K562 (cell line): ENCODE measurements at places on chromosomes 1 and 21.

- DNase-seq, result no peak
Measured at GRCh38 chr1:156751451-156751756, at the start of gene HDGF. Gene HDGF (minus strand): TSS chr1:156751675. CDS start chr1:156751429, 246 bp downstream.

DNA sequence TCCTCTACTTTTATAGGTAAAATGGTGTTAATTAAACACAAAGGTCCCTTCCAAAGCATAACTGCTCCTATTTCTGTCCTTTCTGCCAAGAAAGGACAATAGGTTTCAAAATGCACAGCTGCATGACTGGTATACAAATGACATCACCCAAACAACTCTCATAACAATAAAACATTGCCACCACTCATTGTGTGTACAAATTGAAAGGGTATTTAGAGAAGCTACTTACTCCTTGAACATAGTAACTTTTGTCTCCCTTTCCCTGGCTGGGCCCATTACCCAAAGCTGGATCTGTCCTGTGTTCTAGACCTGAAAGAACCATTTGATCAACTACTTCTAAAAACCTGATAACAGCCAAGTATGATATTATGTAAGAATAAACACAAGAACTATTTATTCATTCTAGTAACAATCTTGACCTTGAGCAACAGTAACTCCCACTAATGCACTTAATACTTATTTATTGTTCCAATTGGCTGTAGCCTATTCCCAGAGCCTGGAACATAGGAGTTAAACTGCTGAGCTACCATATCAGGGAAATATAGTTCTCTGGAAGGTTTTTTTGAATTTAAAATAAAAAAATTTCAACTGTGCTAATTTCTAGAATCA is 38.2 kb downstream of the TTLL7 start:
- no peak for DNase-seq

- no peak for DNase-seq
Measured at GRCh38 chr1:29682171-29682918, 446.0 kb downstream of the PTPRU start.

GRCh38 chr1:154553056-154554030 is 5.1 kb downstream of the UBE2Q1 start:
- DNase-seq, result no peak

GRCh38 chr1:83083589-83084224 is 915.2 kb downstream of the TTLL7 start:
- DNase-seq, result no peak

- no peak for DNase-seq
Measured at GRCh38 chr1:34688006-34688741, 66.7 kb upstream of the GJB5 start.

GRCh38 chr21:36210779-36211659 is 54.4 kb downstream of the DOP1B start:
- DNase-seq, result no peak

DNA sequence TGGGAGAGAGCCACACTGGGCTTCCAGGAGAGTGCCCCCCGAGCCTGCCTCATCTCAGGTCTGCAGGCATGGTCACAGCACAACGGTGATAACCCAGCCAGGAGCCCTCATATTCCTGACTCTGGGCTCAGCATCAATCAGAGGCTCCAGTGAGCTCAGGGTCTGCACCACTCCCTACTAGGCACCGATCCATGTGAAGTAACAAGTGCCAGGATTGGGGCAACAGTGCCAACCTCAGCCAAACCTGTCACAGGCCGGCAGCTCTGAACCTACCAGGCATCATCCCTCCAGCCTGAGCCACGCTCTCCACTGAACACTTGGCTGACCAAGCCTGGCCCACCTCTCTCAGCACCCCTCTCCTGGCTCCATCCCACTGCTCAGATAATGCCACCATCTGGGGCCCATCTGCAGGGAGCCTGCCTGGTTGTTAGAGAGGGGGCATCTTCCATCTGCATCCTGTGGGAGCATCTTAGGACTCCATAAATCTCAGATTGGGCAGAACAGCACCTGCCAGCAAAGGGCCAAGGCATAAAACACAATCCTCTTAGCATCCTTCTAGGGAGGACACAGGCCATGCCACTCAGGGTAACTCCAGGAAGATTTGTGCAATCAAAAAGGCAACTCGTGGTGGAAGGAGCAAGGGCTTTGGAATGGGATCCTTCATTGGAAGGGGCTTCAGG is 213.7 kb upstream of the CSF3R start:
- no peak for DNase-seq

DNA sequence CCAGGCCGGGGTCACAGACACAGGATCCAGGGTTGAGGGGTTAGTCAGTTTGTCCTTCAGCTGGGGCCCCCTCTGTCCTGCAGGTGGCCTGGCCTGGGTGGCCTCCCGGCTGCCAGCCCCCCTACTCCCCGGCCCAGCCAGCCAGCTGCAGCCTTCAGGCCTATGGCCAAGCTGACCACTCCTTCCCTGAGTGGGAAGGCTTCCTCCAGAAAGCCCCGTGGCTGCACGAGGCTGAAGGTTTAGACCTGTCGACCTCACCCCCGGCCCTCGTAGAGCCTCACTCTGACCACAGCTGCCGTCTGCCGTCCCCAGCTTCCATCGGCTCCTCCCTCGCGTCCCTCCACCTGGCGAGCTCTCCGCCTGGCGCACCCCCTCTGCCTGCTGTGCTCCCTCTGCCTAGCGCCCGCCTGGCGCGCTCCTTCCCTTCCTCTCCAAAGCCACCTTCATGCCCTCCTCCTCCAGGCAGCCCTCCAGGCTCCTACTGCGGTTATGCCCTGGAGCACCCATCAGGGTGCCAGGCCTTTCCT is 9.6 kb downstream of the TTLL10 start:
- DNase-seq, result no peak

GRCh38 chr1:42735477-42736105 is 4.4 kb downstream of the CLDN19 start:
- no peak for DNase-seq

DNA sequence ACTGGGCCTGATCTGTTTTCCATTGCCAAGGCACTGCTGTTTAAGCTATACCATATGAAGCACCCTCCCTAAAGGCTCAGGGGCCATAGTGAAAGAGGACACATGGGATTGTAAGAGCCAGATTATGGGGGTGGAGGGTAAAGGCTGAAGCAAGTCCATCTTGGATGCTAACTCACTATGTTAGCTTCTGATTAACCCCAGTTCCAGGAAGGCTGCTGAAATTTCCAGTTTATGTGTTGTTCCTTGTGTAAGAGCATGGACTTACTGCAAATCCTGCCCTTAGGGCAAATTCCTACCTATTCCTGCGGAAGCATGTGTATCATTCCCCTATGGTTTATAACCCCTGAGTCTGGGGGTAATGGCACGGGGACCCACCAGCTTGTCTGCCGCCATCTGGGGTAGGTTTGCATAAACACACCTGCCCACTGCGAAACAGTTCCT is 91.8 kb upstream of the SERBP1 start:
- DNase-seq, result no peak

GRCh38 chr1:190147616-190148015 is 330.0 kb downstream of the BRINP3 start:
- no peak for DNase-seq

- DNase-seq, result no peak
Measured at GRCh38 chr1:238960071-238960470, 426.3 kb upstream of the CHRM3 start.

GRCh38 chr1:87615901-87616300 is 287.2 kb downstream of the LMO4 start:
- DNase-seq, result no peak

DNA sequence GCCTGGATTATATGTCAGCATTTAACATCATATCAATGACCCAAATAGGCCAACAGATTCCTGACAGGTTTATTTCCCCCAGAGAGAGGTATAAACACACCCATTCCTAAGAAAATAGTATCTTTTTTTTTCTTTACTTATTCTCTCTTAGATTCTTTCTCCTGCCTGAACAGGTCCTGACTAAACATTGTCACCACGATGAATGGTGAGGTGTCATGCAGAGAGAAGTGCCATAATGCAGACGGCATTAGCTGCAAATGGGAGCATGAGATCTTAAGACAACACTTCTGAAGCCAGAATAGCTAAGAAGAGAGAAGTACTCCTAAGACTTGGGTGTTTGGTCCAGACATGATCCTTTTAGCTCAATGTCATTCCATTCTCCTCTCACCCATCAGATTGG is 131.3 kb downstream of the ZNF648 start:
- no peak for DNase-seq

DNA sequence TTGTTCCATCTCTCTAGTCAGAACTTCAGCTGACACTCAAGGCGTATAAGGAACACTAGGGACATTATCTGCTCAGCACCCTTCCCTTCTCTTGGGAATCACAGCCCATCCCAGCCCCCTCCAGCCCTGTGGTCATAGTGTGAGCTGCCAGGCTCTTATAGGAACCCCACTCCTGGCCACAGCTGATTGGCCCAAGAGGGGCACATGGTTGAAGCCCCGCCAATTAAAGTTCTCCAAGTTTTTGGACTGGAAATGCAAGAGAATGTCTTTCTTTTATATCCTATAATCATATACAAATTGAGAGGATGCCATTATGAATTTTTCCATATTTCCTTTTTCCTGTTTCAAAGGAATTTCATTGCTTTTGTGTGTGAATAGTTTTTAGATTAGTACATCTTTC is 40.7 kb downstream of the FOXO6 start:
- DNase-seq, result no peak

GRCh38 chr1:221078260-221078965 is 199.2 kb downstream of the HLX start:
- DNase-seq, result no peak

- no peak for DNase-seq
Measured at GRCh38 chr1:41666981-41667631, 182.6 kb upstream of the EDN2 start.

DNA sequence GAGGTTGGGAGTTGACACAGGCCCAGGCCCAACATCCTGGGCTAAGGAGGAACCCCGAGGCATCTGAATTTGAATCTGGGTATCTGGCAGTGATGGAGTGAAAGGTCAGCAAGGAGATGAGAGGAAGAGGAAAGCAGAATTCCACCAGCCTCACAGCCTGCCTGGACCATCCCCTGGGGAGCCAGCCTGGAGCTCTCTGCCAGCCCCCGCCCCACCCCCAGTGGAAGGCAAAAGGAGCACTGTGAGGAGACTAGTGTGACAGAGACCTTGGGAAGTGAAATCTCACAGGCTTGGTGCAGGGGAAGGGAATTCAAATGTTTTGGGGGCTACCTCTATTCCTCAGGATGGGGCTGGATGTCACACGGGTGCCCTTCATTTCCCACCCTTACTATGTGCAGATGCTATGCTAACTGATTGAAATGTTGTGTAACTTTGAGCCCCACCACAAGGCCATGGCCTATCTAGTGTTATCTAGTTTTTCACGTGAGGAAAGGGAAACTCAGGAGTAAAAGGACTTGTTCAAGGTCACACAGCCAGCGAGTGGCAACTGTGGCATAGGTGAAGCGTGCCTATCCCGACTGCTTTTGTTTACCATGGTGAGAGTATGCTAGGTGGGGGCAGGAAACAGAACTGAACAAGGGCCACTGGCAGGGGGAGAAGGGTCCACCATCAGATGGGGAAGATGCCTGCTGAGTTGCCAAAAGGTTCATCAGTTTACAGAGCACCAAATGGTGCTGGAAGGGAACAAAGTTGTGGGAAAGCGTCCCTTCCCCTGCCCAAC is 29.8 kb downstream of the AHDC1 start:
- no peak for DNase-seq

DNA sequence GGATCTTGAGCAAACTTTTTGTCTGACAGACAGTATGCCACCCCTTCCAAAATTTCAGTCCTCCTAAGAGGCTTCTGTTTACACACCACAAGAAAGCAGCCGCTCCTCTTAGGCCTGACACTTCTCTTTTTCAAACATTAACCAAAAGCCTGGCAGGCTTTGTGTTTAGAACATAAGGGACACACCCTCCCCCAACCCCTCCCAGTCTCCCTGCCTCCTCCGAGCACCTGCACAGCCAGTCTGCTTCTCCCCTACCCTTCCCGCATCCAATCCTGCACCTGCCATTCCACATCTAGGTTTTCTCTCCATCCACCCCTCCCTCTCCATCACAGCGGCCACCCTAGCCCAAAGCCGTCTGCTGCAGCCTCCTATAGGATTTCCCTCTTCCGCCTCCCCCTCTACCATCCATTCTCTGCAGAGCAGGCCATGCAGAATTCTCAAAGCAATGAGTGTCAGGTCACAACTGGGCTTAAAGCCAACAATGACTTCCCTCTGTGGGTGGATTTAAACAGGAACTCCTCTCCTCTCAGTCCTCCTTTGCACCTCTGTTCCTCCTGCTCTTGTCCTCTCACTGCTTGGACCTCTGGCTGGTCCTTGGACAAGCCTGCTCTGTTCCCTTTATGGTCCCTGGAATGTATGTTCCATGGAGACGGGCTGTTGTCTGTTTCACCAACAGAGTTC is 478.2 kb downstream of the NPHP4 start:
- DNase-seq, result no peak

DNA sequence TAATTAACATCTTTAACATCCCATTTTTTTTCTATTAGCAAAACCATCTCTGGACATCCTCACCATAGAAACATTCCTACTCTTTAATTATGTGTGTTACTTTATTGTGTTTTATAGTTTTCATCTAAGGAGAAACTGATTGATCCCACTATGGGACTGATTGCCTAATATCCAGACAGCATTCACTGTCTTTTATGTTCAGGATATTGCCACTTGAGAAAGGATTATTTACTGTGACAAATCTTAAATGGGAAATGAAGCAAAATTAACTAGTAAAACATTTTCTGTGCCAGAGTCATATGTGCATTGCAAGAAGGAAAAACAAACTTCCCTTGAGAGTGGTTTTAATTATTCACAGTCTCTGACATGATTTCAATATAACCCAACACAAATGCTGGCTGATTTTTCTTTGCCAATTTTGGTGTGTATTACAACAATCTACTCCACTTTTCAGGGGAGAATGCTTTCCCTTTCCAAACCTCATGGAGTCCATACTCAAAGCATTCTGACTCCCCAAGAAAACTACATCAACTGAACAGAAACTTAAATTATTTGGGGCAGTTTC is 15.8 kb upstream of the RGS13 start:
- DNase-seq, result no peak

GRCh38 chr1:61442544-61442943 is 282.4 kb downstream of the TM2D1 start:
- no peak for DNase-seq

GRCh38 chr1:153260585-153261280 is 1.2 kb downstream of the LORICRIN start:
- DNase-seq, result no peak

DNA sequence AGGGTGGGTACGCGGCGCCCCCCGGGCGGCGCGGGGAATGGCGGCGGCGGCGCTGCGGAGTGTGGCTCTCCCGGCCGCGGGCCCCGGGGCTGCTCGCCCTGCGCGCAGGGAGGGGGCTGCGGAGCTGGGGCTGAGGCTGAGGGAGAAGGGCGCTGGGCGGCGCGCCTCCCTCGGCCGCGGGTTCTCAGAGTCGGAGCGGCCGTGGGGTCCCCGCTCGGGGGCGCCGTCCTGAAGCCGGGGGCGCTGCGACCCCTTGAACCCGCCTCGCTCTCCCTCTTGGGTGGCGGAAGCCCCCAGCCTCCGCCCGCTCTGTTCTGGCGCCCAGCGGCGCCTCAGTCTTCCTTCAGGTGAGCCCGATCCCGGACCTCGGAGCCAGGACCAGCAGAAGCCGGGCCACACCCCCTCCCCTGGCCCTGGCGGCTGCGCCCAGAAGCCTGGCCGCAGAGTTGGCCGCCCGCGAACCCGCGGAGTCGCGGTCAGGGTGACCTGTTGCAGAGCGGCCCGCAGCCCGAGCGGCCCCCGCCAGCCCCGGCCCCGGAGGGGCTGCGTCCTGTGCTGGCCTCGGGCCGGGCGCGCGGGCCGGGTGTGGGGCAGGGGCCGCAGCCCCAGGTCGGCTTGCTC is 532 bp downstream of the RALGPS2 start:
- DNase-seq, result peak; percentile 57
